Hematopoietic multipotent progenitor cell (in vitro differentiated cells): ENCODE measurements at places on chromosomes 16 and 17. TPM values are rescaled to one million over a fixed set of nuclear protein-coding genes. Genes with fewer than 3 reads are reported as not detected.

GRCh38 chr17:6196355-6196754 is 126.2 kb downstream of the WSCD1 start:
- DNase-seq = no peak

- no peak for DNase-seq
Observed at GRCh38 chr17:66966298-66966697, 1.8 kb downstream of the CACNG4 start.

DNA sequence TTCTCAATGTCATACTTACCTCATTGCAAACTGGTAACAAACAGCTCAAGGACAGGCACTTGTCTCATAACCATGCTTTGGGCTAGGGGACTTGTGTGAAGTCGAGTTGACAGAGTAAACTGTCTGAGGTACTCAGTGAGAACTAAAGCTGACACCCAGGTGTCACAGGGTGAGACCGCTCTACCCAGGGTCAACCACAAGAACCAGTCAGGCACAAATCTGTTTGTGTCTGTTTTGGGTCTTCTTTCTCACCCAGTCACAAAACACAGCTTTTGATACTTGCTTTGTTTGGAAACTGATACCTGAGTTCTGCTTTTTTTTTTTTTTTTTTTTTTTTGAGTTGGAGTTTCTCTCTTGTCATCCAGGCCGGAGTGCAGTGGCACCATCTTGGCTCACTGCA is 161.1 kb downstream of the STX8 start:
- no peak for DNase-seq

- peak; percentile 18 for DNase-seq
Observed at GRCh38 chr17:19302791-19303331, 59.7 kb downstream of the B9D1 start.

DNA sequence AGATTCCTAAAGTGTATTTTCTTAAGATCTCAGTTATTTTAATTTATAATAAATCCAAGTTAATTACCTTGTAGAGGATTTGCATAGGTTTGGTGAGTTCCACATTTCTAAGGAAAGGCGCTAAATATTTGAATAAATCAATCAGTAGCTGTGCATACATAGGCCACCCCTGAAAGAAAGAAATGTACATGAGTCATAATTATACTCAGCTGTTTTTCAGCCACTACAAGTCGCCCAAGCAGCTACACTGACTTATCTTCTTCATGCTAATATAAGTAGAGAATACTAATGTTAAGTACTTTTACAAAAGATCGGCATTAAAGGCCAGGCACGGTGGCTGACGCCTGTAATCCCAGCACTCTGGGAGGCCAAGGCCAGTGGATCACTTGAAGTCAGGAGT is 14.9 kb downstream of the SETD6 start:
- no peak for DNase-seq

- peak; percentile 21 for DNase-seq
Observed at GRCh38 chr17:75352079-75352569, 53.4 kb downstream of the GRB2 start.

GRCh38 chr17:28331891-28332420 is 3.3 kb downstream of the IFT20 start:
- DNase-seq = no peak

- no peak for DNase-seq
Observed at GRCh38 chr17:43366891-43367736, 31.7 kb upstream of the ARL4D start.

GRCh38 chr16:85051067-85051581 is 23.5 kb downstream of the KIAA0513 start:
- DNase-seq = no peak

DNA sequence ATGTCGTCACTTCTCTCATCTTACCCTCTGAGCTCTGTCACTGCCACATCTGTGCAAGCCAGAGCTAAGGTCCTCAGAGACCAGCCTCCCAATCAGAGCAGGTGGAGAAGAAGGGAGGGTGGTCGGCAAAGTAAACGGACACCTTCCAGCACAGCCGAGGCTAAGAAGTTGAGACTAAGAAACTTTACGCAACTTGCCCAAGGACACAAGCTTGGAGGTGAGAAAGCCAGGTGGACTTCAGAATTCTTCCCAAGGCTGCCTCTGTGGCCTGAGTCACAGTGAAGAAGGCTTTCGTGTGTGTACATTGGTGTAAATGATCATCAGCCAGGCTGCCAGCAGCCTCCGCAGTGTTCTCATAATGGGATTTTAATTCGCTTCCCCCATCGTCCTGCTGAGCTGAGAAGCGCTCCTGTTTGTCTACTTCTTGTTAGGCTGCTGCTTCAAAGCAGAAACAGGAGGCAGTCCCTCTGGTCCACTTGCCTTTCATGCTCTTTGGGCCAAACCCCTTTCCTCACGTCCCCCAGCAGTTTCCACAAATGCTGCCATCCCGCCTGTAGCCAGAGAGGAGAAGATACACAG is 125.0 kb upstream of the RPL38 start:
- DNase-seq = no peak

KRTAP4-5 gene
- total RNA-seq = not detected

TBC1D16 gene
- 14.0 TPM for total RNA-seq

KCTD5 gene
- 19.4 TPM for total RNA-seq

ABCA10 gene
- 0.27 TPM for total RNA-seq

APOBR gene
- total RNA-seq = 2.7 TPM

MYBBP1A gene
- 58.4 TPM for total RNA-seq
